ENCODE measurements at places on chromosomes 13 and 19. TPM values are rescaled to one million over a fixed set of nuclear protein-coding genes. Genes with fewer than 3 reads are reported as not detected.

DNA sequence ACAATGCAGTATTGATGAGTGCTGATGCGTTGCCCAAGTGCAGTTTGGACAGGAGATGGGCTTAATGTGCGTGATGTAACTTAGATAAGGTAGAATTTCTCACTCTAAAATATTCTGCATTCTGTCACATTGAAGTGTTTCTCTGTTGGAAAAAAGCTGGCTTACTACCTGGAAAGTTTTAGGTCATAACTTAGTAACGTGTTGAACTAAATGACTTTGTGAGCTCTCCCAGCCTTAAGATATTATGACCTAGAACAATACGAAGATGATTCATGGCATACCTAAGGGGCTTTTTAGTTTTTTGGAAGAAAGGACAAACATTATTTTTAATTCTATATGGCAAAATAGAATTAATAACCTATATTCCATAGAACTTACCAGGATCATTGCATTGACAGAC is 9.0 kb downstream of the UFM1 start:
- no peak for DNase-seq

GRCh38 chr13:77196052-77196618 is 130.8 kb downstream of the MYCBP2 start:
- DNase-seq: no peak

GRCh38 chr19:1039646-1040475 is at the start of gene ABCA7:
TSS of gene ABCA7 (plus strand) at chr19:1040107. CDS start at chr19:1041362, 1,255 bp downstream.
- DNase-seq: peak; percentile 98

GRCh38 chr13:105871768-105872167 is 663.7 kb downstream of the EFNB2 start:
- DNase-seq: no peak

DNA sequence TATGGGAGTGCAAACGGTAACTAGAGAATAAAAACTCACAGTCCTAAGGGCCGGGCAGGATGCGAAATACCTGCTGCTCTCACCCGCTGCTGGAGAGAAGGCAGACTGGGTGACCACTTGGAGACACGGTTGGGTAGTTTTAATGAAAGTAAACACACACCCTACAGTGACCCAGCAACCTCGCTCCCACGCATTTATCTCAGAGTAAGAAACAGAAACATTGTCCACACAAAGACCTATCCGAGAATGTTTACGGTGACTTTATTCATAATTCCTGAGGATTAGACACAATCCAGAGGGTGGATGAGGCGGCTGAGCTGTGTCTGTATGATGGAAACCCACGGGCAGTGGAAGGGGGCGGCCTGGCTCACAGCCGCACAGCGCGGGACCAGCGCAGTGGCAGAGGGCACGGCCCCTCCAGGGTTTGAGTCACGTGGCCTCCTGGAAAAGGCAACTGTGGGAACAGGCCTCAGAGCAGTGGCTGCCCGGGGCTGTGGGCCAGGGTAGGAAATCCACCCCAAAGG is 73.5 kb upstream of the C13orf46 start:
- DNase-seq: no peak

- DNase-seq: no peak
Measured at GRCh38 chr19:12543855-12544254, 7.4 kb downstream of the ZNF564 start.

DNA sequence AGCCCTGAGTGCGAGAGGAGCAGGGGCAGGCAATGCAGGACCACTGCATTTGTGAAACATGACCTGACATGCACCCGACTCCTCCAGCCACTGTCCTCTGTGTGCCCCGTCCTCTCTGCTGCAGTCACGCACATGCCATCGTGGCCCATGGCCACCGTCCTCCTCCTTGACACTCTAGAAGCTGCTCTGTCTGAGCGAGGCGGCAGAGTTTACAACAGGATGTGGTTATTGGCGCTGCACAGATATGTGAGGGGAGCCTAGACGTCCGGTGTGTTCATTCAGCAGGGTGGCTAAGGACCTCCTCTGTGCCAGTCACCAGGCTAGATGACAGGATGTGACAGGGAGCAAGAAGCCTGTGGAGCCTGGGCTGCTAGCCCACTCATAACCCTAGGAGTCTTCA is 277.8 kb downstream of the FOXO1 start:
- DNase-seq: no peak

- no peak for DNase-seq
Measured at GRCh38 chr19:15213715-15214381, 13.1 kb upstream of the NOTCH3 start.

DNA sequence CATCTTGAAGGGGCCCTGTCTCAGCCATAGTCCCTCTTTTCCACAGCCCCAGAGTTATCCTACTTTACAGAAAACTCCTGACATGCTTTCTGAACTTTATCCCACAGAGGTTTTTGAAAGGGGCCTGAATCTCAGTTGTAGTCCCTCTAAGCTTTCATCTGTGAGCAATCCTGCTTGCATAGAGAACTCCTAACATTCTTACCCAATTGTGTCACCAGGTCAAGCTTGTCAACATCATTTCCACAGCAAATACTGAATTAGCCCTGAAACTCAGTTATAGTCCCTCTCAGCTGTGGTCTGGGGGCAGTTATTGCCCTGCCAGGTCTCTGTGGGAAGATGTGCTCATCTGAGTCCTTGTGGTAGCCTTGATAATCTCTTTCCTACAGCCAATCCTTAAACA is 2190.3 kb upstream of the PCDH20 start:
- DNase-seq: no peak

DNA sequence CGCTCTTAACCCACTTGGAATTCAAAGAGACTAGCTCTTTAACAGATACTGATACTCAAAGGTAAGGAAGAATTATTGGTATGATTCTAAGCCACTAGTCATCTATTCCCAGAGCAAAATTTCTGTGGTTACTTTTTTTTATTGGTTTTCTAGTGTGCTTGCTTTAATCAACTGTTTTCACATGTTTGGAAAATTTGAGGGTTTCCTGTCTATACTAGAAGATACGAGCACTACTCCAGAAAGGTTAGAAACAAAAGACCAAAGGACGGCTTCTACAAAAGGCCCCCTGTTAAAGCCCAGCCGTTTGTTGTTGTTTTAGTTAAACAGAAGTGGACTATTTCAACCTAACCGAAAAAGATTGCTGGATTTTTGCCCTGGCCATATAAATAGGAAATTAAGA is 18.5 kb upstream of the LPAR6 start:
- no peak for DNase-seq

DNA sequence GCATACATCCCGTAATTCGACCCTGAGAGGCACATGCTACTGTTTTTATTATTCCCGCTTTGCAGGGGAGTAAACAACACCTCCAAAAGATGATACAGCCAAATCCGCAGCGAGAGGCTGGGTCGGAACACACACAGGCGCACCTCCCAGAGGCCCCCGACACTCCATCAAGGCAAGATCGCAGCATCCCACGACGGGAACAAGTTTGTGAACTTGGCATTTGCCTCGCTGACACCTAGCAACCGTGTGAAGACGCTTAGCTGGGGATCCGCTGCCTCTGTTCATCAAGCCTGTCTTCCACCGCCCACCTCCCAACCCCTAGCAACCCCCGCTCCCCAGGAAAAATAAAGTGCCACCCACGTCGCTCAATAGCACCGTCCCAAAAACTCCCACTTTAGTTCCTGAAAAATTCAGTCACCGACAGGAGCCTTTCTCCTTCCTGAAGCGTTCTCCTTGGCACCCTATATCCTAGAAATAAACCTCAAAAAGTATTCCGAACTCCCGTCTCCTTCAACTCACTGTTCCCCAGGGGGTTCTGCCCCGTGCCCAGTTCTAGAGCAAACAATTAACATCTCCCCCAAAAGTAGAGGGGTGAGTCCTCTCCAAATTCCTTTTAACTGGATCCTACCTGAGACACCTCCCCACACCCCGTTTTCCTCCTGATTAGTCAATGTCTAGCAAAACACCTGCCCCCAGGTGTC is 1.7 kb downstream of the GNG7 start:
- no peak for DNase-seq

GRCh38 chr19:3333662-3334061 is 32.7 kb upstream of the NFIC start:
- no peak for DNase-seq

DNA sequence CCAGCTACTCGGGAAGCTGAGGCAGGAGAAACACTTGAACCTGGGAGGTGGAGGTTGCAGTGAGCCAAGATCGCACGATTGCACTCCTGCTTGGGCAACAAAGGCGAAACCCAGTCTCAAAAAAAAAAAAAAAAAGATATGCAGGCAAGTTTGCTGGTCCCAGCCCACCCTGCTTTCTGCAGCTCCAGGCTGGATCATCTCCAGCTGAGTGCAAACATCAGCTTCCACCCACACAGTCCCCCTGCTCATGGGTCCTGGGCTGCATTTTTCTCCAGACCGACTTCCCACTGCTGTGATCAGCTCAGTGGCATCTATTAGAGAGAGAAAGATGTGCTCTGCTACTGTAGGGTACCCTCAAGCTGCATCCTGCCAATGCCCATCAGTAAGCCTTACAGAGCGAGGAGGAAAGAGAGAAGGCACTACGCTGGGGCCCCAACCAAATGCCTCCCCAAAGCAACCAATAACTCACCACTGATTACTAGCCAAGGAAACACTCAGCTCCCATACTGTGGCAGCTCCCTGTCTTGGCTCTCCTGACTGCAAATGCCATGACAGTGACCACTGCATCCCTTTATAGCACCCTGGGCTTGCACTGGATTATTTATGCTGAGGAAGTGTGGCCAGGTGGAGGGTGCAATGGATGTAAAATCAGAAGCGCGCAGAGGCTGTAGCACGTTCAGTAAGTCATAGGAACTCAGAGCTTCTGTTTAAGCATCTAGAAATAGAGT is 170.9 kb upstream of the ZNF507 start:
- no peak for DNase-seq

DNA sequence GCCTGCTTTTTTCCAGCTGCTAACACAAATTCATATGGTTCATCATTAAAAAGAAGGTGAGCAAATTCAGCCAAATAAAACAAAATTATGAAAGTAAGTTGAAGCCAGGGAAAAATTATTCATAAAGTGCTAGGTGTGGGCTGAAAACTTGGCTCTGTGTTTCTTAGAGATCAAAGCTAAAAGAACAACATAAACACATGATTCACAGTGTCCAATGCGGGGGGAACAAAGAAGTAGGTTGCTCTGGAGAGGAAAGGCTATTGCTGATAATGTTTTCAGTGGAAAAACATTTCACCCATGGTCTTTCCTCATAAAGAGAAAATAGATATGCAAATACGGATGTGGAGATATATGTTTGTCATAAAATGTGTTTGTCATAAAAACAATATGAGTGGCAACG is 1691.5 kb upstream of the SLC10A2 start:
- DNase-seq: no peak

DNA sequence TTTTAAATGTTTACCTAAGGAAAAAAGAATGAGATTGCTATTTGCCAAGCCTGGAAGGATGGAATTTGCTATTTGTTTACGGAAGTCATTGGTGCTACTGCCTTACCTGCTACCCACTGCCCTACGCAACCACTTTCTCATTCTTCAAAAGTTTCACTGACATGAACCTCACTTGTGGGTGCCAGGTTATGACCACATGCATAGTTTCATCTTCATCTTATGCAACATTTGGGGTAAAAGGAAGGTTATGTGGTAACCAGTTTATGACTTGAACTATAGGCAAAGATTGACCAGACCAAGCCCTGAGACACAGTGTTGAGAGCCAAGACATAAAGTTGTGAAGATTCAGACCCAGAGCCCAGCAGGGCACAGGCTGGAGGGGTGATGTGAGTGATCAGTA is 142.5 kb downstream of the LACC1 start:
- DNase-seq: no peak

DNA sequence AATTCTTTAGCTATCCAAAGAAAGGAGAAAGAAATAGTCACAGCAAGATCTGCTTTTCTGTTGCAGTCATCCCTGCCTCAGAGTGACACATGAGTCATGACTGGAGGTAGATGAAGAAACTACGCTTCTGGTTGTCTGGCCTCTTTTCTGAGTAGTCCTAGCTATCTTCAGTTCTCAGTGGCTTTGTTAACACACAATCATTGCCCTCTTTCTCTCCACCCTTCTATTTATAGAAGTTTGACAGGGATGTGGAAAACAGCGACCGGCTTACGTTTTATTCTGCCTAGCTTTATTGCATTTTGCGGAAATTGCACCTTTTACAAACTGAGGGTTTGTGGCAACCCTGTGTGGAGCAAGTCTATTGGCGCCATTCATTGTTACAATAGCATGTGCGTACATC is 26.7 kb downstream of the SPATA13 start:
- no peak for DNase-seq

DNA sequence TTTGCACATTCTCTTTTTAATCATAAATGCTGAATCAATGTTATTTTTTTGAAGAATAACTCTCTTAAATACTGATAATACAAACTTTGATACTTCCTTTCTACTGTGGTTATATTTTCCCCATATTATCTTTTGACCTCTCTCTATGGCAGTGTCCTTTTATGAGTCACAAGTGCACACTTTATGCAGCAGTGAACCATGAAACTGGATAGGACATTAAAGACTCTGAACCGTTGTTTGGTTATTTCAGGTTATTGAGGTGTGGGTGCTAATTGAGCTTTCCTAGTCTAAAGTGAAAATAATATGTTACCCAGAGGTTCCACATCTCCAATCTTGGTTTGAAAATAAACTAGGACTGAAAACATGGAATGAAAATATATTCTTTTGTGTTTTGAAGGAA is 71.4 kb downstream of the DGKH start:
- DNase-seq: no peak

- no peak for DNase-seq
Measured at GRCh38 chr13:99624936-99625540, 123.8 kb downstream of the TM9SF2 start.

DNA sequence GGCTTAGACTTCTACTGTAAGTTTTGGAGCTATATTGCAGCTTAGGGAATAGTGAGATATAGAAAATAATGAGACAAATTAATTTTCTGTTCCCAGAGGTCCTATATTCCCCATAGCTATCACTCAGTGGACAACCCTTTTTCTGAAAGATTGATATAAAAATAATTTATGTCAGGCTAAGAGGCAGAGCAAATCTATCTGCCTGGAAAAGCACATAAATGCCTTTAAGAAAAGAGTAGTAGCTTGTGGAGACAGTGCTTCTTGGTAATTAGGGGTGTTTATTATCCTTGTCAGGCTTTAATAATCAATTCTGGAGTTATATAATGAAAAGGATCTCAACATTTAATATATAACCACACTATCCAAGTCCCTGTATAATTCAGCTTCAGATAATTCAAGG is 1162.8 kb upstream of the PCDH20 start:
- no peak for DNase-seq

The KLF16 gene
- 20.2 TPM for total RNA-seq

The VN1R2 gene
- not detected for total RNA-seq

The MYH14 gene
- total RNA-seq: 48.7 TPM

The DACH1 gene
- total RNA-seq: 4.9 TPM

The OR7G2 gene
- not detected for total RNA-seq

The SYNE4 gene
- 0.67 TPM for total RNA-seq

The NOTCH3 gene
- total RNA-seq: 124 TPM

The ZNF726 gene
- 1.2 TPM for total RNA-seq

The LCP1 gene
- 52.7 TPM for total RNA-seq

The DAZAP1 gene
- 75.7 TPM for total RNA-seq

The MISP3 gene
- total RNA-seq: 5.6 TPM

The KLK2 gene
- total RNA-seq: not detected

The GRK1 gene
- 0.09 TPM for total RNA-seq

The EDNRB gene
- total RNA-seq: 31.1 TPM

The SUGT1 gene
- 62.3 TPM for total RNA-seq

The NXNL1 gene
- total RNA-seq: not detected

The CPT1C gene
- 5.9 TPM for total RNA-seq

Measured in sciatic nerve (tissue), 2 donors.